ENCODE measurements at places on chromosomes 16 and 17.

DNA sequence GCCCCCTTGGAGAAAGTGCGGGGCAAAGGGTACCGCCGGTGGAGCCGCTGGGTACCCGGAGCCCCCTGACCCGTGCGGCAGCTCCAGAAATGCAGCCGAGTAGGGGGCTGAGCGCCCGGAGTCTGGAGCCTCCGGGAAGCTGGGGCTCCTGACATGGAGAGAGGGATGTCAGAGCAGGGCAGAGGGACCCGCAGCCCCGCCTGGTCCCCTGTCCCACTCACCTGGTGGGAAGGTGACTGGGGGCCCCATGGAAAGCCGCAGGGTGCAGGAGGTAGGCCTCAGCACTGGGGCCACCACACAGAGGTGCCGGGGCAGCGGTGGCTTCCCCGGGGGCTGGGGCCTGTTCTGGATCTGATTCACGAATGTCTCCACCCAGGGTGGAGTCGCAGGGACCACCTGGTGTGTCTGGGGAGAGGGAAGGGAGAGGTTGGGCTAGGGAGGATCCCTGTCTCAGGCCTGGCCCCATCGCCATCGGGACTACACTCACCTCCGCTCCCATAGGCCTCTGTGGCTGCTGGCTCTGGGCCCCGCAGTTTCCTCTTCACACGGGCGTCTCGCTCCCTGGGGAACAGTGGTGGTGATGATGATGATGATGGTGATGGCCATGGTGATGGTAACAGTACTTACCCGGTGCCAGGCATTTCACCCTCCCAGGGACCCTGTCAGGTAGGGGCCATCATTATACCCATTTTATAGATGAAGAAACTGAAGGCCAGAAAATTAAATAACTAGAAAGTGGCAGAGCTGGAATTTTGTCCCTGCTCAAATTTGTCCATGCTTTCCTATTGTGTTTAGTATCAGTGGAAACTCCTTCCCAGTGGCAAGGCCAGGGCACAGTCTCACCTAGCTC, 5.2 kb downstream of the TBX6 start:
- no peak for DNase-seq

GRCh38 chr16:72311426-72311825, 139.5 kb upstream of the PMFBP1 start:
- DNase-seq, result no peak

DNA sequence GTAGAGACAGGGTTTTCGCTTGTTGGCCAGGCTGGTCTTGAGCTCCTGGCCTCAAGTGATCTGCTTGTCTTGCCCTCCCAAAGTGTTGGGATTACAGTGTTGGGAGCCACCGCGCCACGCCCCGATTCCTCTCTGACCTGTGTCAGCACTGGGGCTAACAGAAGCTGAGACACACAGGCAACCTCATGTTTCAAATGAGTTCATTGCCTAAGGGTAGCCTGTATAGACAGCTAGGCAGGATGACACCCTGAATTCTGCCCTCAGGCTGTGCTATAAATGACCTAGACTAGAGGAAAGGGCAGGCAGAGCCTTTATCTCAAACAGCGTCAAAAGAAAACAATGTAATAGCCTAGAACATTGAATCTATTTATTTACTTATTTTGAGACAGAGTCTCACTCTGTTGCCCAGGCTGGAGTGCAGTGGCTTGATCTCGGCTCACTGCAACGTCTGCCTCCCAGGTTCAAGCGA, 2.3 kb upstream of the CDK3 start:
- DNase-seq, result no peak

DNA sequence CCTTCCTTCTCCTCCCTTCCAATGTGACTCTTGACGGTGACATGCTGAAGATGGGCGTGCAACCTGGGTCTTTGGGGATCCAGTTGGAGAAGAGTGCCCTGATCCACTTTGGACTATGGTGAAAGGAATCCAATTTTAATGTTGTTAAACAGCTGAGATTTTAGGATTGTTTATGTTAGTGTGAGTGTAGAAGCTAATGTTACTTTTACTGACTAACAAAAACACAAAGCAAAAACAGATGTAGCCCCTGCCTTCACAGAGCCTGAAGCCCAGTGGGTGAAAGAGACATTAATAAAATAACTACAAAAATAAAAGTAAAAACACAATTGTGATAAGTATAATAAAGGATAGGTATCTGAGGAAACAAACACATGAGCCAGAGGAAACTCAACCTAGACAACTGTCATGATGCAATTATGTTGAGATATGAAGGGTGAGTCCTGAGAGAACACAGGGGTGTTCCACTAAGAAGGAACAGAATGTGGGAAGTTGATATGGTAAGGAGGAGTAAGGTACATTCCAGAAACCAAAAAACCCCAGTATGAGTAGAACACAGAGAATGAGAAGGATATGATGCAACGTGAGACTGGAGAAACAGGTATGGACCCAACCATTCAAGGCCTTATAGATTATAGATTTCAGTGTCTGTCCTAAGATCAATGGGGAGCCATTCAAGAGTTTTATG, 115.1 kb upstream of the PMFBP1 start:
- DNase-seq, result no peak

- DNase-seq, result no peak
Measured at GRCh38 chr16:15660203-15660601, 10.2 kb downstream of the NDE1 start.

DNA sequence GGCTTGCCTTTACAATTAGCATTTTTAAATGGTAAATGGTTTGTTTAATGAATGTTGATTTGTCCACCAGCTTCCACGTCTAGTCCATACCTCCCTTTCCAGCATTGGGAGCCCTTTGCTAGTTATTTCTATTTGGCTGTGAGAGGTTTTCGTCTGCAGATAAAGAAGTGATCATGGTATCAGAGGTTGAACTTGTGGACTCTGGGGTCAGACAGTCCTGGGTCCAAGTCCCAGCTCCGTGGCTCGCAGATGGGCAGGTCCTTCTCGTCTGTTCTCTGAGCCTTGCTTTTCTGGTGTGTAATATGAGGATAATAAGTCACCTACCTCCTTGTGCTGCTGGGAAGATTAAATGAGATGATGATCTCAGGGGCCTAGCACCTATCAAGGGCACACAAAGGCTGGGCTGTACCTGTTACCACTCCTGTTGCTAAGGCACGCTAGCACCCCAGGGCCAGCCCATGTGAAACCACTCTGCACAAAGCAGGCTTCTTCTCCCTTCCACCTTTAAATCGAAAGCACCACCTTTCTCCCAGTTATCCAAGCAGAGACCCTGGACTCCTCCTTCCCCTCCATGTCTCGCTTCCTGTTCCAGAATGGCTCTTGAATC, 103.9 kb downstream of the GNAO1 start:
- no peak for DNase-seq

DNA sequence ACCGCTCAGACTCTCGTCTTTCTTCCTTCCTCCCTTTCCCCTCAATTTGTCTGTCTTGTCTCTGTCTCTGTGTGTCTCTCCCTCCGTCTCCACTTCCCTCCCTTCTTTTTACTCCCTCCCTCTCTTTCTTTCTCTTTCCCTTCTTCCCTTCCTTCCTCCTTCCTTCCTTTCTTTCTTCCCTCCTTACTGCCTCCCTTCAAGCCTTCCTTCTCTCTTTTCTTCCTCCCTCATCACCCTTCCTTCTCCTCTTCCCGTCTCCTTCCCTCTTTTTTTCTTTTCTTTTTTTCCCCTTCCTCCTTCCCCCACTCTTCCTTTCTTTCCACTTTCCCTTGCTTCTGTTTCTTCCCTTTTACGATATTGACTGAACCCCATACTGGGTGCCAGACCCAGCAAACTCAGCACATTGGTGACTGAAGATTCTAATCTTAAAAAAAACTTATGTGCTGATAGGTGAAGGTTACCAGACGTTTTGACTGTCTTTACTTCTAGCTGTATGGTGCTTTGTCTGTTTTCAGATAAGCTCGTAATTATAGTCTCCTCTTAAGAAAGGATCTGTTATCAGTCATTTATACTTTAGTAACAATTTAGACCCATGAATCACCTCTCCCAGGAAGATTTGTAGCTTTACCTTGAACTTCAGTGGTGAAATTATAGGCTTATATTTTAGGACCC, 481 bp upstream of the BRD7 start:
- no peak for DNase-seq

DNA sequence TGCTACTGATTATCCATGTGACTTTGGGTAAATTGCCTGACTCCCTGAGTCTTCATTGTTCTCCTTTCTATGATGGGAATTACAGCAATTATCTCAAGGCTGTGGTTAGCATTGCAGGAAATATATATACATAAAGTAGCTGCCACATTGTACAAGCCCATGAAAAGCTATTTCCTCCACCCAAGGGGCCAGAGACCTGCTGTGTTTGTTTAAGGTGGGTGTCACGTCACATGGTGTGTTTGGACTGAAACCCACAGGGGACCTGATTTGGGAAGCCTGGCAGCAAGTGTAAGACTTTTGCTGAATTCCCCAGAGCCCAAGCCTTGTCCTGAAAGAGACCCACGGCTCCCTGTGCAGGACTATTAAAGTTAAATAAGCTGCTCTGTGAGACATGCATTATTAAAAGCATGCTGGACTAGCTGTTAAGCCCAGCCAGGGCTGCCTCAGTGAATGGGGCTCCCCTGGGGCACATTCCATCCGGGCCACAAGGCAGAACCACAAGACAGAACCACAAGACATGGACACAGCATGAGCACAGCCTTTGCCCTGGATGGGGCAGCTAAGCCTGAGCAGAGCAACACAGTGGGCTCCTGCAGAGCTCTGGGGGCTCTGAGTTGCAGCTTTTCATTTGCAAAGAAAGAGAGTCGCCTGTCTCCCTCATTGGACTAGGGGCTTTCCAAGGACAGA, 148.9 kb downstream of the SPACA3 start:
- no peak for DNase-seq

DNA sequence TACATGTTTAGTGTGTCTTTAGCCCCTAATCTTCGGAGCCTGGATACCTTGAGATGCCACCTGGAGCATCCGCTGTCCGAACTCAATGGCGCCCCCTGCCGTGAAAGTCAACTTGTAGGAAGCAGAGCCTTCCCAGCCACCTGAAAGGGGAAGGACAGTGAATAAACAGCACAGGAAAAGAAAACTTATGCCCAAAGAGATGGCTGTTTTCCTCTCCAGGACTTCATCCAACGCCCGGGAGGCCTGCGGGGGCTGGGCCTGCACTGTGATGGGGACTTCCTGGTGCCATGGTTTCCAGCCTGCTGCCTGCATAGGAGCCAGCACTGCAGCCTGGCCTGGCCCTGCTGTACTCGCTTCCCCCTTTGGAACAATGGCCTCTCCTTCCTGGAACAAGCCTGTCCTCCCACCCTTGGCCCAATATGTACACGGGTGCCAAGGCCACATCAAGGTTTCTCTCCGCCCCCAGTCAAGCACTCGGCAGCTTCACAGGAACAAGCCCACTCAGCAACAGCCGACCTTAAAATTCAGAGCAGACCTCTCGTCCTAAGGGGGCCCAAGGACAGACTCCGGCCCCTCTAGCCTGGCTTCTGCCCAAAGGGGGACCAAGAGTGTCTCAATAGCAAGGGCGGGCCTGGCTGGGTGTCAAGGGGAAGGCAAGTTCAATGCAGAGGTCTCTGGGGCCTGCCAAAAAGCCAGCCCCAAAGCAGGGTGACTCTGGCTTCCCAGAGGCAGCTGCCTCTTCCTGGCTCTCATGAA, 4.5 kb upstream of the UNC13D start:
- DNase-seq, result no peak

DNA sequence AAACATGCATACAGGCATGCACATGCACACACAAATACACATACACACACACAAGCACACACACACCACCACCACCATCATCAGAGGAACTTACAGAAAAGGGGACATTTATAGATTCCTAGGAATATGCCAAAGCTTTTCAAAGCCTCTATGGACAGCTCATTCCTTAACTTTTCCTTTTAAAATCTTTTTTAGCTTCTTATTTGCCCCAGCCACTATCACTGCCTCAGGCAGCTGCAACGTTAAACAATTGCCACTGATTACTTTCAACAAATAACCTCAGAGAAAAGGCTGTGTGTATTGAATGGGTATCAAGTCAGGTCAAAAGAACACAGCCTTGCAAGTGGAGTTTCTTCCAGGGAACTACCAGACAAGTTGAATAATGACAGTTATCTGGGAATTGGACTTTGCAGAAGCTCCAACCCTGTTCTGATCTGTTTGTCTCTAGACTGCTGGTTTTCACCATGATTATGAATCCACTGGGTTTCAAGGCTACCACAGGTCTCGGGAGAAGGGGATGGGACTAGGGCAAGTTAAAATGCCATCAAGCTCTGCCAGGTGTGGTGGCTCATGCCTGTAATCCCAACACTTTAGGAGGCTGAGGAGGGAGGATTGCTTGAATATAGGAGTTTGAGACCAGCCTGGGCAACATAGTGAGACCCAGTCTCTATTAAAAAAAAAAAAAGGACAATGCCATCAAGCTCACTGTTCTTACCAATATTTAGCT, 21.9 kb upstream of the BEAN1 start:
- no peak for DNase-seq

- peak; percentile 63 for DNase-seq
Measured at GRCh38 chr16:87740441-87740840, 25.3 kb downstream of the KLHDC4 start.

DNA sequence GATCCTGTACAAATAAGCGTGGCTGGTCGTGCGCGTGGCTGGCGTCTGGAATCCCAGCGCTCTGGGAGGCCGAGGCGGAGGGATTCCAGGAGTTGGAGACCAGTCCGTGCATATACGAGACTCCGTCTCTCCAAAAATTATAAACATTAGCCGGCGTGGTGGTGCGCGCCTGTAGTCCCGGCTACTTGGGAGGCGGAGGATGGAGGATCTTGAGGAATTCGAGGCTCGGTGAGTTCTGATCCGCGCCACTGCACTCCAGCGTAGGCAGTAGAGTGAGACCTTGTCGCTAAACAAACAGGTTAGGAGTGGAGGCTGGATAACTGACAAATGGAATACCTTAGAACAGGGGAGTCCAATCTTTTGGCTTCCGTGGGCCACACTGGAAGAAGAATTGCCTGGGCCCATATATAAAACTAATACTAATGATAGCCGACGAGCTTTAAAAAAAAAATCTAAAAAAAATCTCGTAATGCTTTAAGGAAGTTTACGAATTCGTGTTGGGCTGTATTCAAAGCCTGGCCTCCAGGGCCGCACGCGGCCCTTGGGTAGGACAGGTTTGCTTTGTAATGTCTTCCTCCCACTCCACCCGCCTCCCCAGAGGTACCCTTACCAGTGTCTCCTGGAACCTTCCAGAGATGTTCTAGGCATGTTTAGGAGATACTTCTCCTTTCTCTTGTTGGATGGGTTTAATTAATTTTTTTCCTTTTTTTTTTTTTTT, 909 bp upstream of the RSL1D1 start:
- no peak for DNase-seq

DNA sequence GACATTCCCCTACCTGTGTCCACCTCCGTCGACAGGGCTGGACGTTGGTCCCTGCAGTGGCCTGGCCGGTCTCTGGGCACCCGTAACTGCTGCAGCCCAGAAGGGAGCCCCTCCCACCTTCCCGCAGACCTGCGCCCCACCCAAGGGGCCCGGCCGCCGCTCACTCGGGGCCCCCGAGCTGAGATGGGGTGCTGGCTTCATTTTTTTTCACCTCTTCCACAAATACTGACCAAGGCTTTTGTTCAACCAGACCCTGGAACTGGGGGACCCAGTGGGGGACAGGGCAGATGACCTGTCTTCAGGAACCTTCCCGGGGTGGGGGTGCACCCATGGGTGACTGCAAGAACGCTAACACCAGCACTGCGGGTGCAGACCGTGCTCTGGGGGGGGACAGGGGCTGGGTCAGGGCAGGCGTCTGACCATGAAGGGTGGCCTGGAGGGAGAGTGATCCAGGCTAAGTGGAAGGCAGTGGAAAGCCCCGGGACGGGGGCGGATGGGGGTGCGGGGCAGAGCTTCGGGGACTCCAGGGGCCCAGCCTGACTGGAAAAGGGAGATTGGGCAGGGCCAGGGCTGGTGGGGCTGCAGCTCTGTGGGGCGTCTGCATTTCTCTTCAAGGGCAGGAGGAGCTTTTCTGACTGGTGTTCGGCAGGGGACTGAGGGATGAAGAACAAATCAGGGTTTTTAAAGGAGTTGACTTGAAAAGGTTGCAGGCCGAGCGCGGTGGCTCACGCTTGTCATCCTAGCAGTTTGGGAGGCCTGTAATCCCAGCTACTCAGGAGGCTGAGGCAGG, 42.3 kb downstream of the SLC7A5 start:
- DNase-seq, result no peak

Measured in AG08396 (cell line).